Left lung (tissue), 14 donors: ENCODE measurements at places on chromosomes 11 and 22. TPM values are rescaled to one million over a fixed set of nuclear protein-coding genes. Genes with fewer than 3 reads are reported as not detected.
A peak's percentile ranks its signal among the peaks of the same experiment; 100 is the strongest.

DNA sequence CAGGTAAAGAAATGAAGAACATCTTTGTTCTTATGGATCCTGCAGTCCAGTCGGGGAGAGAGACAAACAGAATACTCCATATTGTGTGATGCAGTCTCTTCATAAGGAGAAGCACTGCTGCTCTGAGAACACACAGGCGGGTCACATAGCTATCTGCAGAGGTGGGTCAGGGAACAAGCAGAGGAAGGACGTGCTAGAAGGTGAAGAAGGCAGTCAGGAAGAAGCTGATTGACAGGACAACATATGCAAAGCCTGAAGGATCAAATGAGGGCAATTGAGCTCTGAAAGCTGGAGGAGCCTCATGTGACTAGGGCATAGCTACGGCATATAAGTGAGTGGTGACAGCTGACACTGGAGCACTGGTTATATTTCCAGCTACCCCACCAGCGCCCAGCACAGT, 122.5 kb downstream of the OPCML start:
- no peaks in the 10 kb centered on the region for H3K36me3 ChIP-seq
- DNase-seq: no peak
- no peak overlapping the region for H3K4me3 ChIP-seq
- no peak overlapping the region for H3K27ac ChIP-seq
- no peaks in the 10 kb centered on the region for H3K27me3 ChIP-seq

GRCh38 chr11:27861706-27862430, 161.6 kb upstream of the BDNF start:
- DNase-seq: no peak
- no peaks in the 10 kb centered on the region for H3K36me3 ChIP-seq
- no peak overlapping the region for H3K27ac ChIP-seq
- no peaks in the 10 kb centered on the region for H3K27me3 ChIP-seq

DNA sequence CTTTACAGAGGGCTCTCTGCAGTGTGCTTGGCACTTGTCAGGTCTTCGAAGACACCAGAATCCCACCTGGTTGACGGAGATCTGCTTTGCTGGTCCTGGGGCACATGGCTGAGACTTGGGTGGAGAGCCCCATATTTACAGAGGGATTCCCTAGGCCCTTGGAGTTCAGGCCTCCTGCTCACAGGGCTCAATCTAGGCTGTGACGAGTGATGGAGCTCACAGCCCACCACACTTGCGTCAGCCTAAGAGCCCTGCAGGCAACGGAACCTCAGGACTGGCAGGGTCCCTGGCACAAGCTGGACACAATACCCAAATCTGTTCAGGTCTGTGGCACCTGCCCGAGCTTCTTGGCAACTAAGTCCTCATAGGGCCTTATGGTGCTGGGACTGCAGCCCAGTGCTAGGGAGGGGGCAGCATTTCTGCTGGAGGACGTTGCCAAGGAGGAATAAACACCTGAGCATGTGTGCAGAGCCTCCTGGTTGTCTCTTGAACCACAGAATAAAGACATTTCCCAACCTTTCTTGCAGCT, 59.1 kb downstream of the KCNC1 start:
- no peak overlapping the region for H3K4me3 ChIP-seq
- H3K27ac ChIP-seq: no peak overlapping the region
- no peaks in the 10 kb centered on the region for H3K4me1 ChIP-seq
- DNase-seq: no peak

Gene TMEM45B
- total RNA-seq: 19.3 TPM

Gene VSIG10L2
- not detected for total RNA-seq

DNA sequence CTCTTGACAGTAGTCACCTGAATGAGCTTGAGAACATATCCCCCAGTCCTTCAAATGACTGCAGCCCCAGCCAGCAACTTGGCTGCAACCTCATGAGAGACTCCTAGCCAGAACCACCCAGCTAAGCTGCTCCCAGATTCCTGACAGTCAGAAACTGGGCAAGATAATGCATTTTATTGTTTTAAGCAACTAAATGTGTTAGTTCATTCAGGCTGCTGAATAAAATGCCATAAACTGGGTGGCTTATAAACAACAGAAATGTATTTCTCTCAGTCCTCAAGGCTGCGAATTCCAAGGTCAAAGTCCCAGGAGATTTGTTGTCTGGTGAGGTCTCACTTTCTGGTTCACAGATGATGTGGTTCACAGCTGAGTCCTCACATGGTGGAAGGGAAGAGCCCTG, 5.8 kb upstream of the PAMR1 start:
- no peaks in the 10 kb centered on the region for H3K4me1 ChIP-seq
- H3K4me3 ChIP-seq: no peak overlapping the region
- H3K27me3 ChIP-seq: peaks cover 16% of the 10 kb centered on the region
- no peak for DNase-seq
- H3K27ac ChIP-seq: no peak overlapping the region
- no peaks in the 10 kb centered on the region for H3K36me3 ChIP-seq

Gene KCNJ5
- total RNA-seq: 5.0 TPM

DNA sequence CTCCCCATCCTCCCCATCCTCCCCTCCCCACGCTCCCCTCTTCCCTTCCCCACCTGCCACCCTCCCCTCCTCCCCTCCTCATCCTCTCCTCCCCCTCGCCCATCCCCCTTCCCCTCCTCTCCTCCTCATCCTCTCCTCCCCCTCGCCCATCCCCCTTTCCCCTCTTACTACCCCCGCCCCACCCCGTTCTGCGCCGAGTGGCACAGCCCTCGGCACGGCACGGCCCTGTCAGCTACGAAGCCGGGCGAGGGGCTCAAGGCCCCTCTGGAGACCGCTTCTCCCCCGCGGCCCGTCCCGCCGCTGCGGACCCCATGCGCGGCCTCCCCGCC, 449.9 kb downstream of the OPCML start:
- no peaks in the 10 kb centered on the region for H3K36me3 ChIP-seq
- no peak overlapping the region for H3K4me3 ChIP-seq
- DNase-seq: no peak
- peaks cover 19% of the 10 kb centered on the region for H3K27me3 ChIP-seq
- no peak overlapping the region for H3K27ac ChIP-seq

DNA sequence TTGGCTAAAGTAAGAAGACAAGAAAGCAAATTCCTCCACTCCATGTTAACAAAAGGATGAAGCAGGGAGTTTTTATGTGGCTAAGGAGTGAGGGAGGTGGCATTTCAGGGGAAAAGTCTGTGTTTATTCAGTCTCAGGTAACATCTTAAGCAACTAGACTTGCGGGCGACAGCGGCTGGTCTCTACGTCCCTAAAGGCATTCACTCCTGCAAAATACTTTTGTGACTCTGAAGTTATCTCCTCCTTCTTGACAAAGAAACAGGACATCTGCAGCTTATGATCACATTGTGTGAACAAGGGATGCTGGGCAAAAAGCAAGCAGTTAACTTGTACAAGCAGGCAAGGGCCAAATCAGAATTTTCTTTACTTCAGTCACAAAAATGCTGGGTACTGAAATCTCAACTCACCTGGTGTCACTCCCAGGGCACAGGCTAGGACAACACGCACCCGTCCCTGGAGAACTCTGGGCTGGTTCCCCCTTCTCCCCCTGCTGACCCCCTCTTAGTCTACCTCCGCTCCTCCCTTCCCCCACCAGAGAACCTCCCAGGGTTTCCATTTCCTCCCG, 38.3 kb downstream of the IGLL5 start:
- peaks cover 27% of the 10 kb centered on the region for H3K27me3 ChIP-seq
- H3K4me3 ChIP-seq: no peak overlapping the region
- no peaks in the 10 kb centered on the region for H3K36me3 ChIP-seq
- no peak overlapping the region for H3K27ac ChIP-seq
- peak; percentile 43 for DNase-seq
- peaks cover 12% of the 10 kb centered on the region for H3K4me1 ChIP-seq

DNA sequence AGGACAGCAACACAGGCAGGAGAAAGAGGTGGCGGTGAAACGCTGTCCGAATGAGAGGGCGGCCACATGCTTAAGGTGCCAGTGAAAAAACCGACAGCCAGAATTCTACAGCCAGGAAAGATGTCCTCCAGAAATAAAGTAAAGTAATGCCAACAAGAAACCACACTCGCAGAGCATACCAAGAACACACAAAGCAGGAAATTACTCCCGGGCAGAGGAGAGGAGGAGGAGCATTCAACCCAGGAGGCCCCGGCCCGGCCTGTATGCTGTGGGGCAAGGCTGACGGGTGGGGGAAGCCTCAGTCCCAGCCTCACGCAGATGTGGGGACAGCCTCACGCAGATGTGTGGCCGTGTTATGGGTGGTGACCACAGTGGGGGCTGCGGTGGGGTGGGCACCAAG, 28.0 kb downstream of the CHID1 start:
- H3K36me3 ChIP-seq: peaks cover 62% of the 10 kb centered on the region
- H3K4me1 ChIP-seq: no peaks in the 10 kb centered on the region
- H3K4me3 ChIP-seq: no peak overlapping the region
- DNase-seq: no peak
- no peak overlapping the region for H3K27ac ChIP-seq

DNA sequence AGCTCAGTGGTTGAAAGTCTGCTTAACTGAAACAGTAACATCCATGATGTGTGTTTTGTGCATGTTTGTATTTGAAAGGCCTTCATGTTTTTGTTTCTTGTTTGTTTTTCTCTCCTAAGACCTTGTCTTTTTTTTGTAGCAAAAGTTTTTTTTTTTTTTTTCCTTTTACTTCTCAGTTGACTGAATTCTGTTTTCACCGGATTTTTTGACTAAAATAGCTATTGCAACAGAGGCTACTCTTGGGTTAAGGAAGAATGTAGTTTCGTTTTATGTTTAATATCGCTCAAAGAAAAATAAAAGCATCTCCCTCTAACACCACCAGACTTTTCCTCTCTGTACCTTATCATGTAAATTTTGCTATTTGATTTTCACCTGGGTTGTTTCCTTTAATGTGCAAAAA, 15.1 kb downstream of the APOL6 start:
- no peak overlapping the region for H3K4me3 ChIP-seq
- H3K36me3 ChIP-seq: peaks cover 73% of the 10 kb centered on the region
- peak; percentile 35 for DNase-seq
- H3K27me3 ChIP-seq: no peaks in the 10 kb centered on the region

Gene OR52I1
- not detected for total RNA-seq

GRCh38 chr11:85089654-85090053, 537.5 kb downstream of the DLG2 start:
- H3K27ac ChIP-seq: no peak overlapping the region
- H3K36me3 ChIP-seq: no peaks in the 10 kb centered on the region
- no peak overlapping the region for H3K4me3 ChIP-seq
- DNase-seq: no peak
- no peaks in the 10 kb centered on the region for H3K4me1 ChIP-seq
- no peaks in the 10 kb centered on the region for H3K27me3 ChIP-seq

GRCh38 chr11:11608783-11609232, 13.0 kb downstream of the GALNT18 start:
- no peaks in the 10 kb centered on the region for H3K36me3 ChIP-seq
- no peaks in the 10 kb centered on the region for H3K27me3 ChIP-seq
- no peak overlapping the region for H3K4me3 ChIP-seq
- DNase-seq: no peak
- H3K27ac ChIP-seq: no peak overlapping the region

Gene UBQLN3
- 0.23 TPM for total RNA-seq

DNA sequence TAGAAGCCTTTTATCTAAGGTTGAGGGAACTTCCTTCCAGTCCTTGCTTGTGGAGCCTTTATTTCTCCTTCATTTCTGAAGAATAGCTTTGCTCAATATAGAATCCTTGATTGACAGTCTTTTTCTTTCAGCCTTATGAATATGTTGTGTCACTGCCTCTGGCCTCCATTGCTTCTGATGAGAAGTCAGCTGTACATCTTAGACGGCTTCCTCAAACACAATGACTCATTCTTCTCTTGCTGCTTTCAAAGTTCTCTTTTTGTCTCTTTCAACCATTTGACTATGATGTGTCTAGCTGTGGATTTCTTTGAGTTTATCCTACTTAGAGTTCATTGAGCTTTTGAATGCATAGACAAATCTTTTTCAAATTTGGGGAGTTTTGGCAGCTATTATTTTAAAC, 893.2 kb downstream of the BRD1 start:
- no peak overlapping the region for H3K4me3 ChIP-seq
- no peaks in the 10 kb centered on the region for H3K36me3 ChIP-seq
- no peak overlapping the region for H3K27ac ChIP-seq
- H3K27me3 ChIP-seq: no peaks in the 10 kb centered on the region

- no peaks in the 10 kb centered on the region for H3K36me3 ChIP-seq
- no peaks in the 10 kb centered on the region for H3K27me3 ChIP-seq
- H3K4me3 ChIP-seq: no peak overlapping the region
- H3K4me1 ChIP-seq: no peaks in the 10 kb centered on the region
- H3K27ac ChIP-seq: no peak overlapping the region
Measured at GRCh38 chr11:2653930-2654739, 45.7 kb downstream of the KCNQ1OT1 start.

DNA sequence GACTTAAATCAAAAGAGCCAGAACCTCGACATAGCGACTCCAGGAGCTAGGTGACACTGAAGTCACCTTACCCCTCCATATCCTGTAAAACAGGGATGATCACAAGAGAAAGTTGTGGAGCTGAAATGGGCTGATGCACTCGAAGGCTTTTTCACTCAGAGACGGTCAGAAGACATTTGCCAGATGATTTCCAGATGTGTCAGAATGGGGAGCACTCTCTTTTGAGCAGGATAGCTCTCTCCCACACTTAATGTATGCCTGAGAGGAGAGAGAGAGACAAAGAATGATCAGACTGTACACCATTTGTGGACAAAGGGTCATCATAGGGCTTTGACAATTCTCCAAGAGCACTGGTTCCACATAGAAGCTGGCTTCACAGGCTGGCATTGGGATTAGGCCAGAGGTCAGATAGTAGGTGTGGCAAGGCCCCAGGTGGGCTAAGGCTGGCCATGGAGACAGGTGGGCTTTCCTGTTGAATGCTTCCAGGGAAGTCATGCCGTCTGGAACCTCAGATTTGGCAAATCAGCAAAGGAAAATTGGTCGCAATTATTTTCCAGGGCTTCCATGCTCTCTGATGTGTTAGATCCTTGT, 42.3 kb upstream of the ETS1 start:
- H3K4me3 ChIP-seq: no peak overlapping the region
- H3K4me1 ChIP-seq: peaks cover 51% of the 10 kb centered on the region

DNA sequence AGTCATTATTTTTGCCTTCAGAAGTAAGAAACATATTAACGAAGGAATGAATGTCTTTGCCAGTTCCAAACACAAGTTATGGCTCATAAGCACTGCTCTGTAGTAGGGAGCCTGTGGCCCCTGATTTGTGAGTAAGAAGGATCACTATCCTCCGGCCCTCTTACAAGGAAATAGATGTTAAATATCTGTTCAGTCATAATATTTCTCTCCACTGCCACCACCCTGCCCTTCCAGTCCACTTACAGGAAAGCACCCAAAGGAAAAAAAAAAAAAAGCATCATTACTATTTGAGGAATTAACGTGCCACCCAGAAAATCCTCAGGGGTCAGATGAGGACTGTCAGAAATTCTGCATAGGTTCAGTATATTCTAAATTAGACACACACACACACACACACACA, 123.4 kb downstream of the ETS1 start:
- H3K36me3 ChIP-seq: peaks cover 59% of the 10 kb centered on the region
- H3K4me1 ChIP-seq: peaks cover 65% of the 10 kb centered on the region
- no peak overlapping the region for H3K4me3 ChIP-seq

Gene LRP5
- 48.9 TPM for total RNA-seq

- no peaks in the 10 kb centered on the region for H3K4me1 ChIP-seq
- no peaks in the 10 kb centered on the region for H3K27me3 ChIP-seq
- H3K27ac ChIP-seq: no peak overlapping the region
- DNase-seq: no peak
- no peaks in the 10 kb centered on the region for H3K36me3 ChIP-seq
Measured at GRCh38 chr22:28332410-28332809, 347.2 kb downstream of the TTC28 start.

GRCh38 chr11:58395581-58395980, 11.1 kb downstream of the OR5B3 start:
- DNase-seq: no peak
- no peak overlapping the region for H3K4me3 ChIP-seq
- H3K27me3 ChIP-seq: no peaks in the 10 kb centered on the region
- H3K36me3 ChIP-seq: no peaks in the 10 kb centered on the region
- no peaks in the 10 kb centered on the region for H3K4me1 ChIP-seq

Gene SERPIND1
- total RNA-seq: 3.5 TPM

Gene FOLR2
- total RNA-seq: 50.2 TPM

Gene SPTY2D1
- 18.0 TPM for total RNA-seq
